Head of caudate nucleus (tissue), 42 donors: ENCODE measurements at places on chromosomes 13 and 19.

GRCh38 chr19:40640744-40641143 is 39.6 kb downstream of the LTBP4 start:
- peak; percentile 71 for DNase-seq

GRCh38 chr13:66574606-66575005 is 655.5 kb downstream of the PCDH9 start:
- DNase-seq = no peak

DNA sequence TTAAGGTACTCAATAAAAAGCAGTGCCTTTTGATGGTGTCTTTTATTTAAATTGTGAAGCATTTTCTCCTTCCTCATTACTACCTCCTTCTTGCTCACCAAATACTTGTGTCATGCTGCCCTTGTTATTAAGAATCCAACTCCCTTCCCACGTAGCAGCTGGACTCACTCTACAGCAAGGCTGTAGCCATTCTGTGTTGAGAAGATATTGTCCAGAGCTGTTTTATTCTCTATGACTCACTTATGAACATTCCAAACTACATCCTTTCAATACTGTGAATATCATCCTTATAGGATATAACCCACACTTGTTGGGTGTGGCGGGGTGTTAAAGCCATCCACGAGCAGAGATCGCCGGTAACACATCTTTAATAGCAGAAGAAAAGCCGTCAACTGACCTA is 1671.5 kb upstream of the SLC10A2 start:
- no peak for DNase-seq

DNA sequence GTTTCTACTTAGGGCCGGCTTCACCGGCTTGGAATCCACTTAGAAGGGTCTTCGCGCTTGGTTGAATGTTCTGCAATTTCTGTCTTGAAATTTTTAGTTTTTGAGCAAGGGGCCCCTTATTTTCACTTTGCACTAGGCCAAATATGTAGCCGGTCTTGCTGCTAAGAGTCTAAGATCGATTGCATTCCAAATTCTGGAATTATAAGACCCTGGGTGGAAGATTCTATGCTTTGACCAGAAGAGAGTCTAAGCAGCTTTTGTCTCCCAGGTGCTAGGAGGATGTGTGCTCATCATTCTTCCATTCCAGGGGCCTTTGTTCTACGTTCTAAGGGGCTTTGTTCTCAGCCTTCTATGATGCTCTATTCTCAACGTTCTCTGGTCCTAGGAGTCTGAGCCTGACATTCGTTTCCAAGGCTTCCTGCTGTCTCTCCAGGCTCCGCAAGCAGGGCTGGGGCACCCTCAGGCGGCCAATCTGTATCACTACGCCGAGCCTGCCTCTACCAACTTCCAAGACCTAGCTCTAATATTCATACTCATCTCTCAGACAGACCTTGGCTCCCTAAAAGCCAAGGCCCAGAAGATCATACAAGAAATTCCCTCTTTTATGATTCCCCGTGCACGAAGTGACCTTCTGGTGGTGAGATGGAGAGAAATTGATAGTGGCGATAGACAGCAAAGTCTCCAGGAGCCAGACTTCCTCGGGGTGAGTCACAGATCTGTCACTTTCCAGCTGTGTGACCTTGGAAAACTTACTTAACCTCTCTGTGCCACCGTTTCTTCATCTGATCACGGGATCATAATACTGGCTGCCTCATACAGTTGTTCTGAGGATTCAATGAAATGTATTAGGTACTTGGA is 982 bp upstream of the DACT3 start:
- DNase-seq = peak; percentile 95

DNA sequence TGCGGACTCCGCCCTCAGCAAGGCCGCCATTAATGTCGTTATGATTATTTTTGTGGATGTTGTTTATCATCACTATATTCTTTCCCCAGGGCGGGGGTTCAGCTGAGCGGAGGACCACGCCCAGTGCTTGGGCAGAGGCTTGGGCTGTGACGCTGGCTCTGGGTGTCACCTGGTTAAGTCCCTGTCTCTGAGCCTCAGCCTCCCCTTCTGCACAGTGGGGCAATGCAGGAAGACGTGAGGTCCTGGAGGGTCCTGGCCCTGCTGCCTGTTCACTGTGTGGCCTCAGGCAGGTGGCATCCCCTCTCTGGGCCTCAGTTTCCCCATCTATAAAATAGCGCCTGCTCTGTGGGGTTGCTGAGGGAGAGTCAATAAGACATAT is 32.5 kb downstream of the NFIC start:
- DNase-seq = no peak
